Neural progenitor cell (in vitro differentiated cells): ENCODE measurements at places on chromosomes 6 and 20. TPM values are rescaled to one million over a fixed set of nuclear protein-coding genes. Genes with fewer than 3 reads are reported as not detected.

Gene CST4
- total RNA-seq = not detected in 2 replicates

Gene SH3BGRL2
- total RNA-seq = 30.7 and 47.0 TPM in 2 replicates

DNA sequence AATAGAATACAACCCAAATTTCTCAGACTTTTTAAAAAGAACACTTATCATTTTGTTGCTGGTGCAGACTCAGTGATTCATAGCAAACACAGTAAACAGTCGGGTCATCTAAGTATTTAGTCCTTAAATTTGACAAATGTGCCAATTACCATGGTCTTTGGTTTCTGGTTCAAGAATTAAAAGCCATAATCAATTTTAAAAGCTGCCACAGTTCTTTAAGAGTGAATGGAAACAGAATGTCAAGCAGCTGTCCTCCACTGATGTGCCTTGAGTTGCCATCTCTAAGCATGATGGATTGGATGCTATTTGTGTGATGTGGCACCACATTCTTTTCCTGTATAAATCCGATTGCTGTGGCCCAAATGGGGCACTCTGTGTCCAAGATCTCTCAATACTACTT is 67.2 kb upstream of the MLIP start:
- DNase-seq = no peak

DNA sequence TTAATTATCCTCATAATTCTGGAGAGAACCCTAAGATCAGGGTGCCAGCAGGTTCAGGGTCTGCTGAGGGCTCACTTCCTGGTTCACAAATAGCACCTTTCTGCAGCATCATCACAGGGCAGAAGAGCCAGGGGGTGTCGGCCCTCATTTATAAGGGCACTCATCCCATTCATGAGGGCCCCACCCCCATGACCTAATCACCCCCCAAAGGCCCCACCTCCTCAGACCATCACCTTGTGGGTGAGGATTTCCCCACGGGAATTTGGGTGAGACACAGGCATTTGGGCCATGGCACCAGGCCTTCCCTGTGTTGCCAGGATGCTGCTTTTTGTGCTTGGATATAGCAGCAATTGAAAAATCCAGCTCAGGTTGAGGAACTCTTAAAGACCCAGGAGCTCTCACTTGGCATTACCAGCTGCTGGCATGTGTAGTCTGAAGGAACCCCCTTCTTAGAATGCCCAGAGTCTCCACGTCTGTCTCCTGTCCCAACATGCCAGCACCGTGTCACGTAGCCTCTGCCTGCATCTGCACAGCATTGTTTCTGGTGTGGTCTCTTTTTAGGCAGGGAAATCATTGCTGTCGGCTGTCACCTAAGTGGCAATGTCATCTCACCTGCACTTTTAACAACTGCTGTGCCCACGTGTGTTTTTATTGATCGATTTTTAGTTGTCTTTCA is 71.5 kb downstream of the RPP40 start:
- no peak for DNase-seq

DNA sequence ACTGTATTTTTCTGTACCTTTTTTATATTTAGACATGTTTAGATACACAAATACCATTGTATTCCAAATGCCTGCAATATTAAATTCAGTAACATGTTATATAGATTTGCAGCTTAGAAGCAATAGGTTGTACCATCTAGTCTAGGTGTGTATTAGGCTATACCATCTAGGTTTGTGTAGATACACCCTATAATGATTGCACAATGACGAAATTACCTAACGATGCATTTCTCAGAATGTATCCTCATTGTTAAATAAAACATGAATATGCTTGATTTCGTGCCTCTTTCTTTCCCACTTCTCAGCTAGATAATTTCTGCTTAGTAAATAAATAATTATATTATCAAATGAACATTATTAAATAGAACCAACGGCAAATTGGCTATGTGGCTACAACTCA is 653.0 kb downstream of the EPM2A start:
- no peak for DNase-seq

GRCh38 chr20:43900121-43900466 is 14.6 kb upstream of the TOX2 start:
- no peak for DNase-seq

DNA sequence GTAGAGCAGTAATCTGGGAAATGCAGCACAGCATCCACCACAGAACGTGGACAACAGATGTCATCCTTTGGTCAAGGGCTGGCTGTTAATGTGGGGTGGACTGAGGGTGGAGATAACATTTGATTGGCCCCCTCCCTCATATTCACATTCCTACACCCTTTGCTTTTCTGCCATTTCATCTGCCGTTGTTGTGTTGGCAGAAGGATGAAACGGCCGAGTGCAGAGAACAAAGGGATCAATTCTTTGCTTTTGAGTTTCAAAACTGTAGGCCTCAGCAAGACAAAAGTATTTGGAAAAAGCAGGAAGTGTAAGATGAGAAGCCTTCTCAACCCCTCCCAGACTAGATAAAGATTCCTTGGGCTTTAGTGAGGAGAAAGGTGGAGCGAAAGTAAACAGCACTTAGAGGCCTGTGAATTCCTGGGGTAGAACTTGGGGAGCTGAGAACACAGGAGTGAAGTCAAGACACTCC is 74.2 kb upstream of the PHIP start:
- peak; percentile 32 for DNase-seq

- no peak for DNase-seq
Observed at GRCh38 chr6:56958481-56958880, 3.6 kb downstream of the BEND6 start.

DNA sequence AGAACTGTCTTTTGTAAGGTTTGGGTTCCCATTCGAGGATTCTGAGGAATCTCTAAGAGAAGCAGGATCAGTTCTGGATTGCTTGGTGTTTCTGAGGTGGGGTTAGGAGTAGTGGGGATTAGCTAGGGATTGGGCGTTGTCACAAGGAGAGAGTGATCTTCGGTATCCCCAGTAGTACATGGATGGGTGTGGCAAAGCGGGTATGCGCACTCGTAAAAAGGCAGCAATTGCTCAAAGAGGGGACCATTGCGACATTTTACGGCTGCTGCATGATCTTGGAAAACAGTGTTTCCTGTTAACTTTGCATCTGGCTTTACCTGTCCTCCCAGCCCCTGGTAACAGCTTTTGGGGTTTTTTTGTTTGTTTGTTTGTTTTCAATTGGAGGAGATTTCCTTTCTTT is 9.7 kb upstream of the ZSCAN9 start:
- DNase-seq = no peak
